ENCODE measurements at places on chromosomes 13 and 19.

DNA sequence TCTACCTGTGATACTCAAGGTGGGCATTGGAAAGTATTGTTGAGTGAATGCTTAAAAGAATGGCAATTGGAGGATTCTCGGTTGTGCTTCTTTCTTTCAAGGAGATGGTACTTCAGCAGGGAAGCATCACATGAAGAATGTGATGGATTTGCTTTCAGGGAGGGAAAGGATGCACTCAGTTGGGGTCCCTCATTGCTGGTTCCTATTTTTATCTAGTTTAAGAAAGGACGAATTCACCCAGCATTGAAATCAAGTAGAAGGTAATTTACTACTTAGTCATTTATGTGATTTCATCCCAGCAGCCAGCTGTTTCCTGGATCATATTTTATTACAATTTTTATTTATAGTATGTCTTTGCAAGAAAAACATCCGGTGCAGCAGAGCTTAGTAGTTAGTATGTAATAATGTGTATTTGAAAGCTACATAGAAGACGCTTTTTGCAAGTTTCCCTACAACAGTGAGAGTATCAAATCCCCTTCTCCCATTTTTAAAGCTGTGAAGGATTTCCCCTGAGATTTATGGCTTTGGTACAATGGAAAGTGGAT, 417.9 kb downstream of the GPC5 start:
- DNase-seq = no peak

DNA sequence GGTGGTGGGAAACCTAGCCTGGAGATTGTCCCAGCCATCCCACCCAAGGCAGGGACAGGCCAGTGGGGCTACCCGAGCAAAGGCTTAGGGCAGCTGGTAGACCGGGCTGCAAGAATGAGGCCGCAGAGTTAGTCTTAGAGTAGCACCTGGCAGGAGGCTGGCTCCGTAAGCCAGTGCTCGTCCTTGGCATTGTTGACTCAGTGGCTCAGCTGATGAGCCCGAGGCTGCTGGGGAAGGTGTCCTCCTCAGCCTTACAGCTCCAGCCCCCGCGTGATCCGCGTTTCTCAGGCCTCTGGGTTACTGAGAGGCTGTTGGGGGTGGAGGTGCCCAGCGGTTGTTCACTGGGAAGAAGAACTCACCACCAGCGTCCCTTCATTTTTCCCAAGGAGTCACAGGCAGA, 24.7 kb downstream of the PPP1R37 start:
- no peak for DNase-seq

- no peak for DNase-seq
These were observed 9.8 kb downstream of the PLK5 start for GRCh38 chr19:1533510-1534150.

GRCh38 chr19:52935434-52935833, 12.2 kb upstream of the ZNF888 start:
- peak; percentile 6 for DNase-seq

- DNase-seq = no peak
These were observed 310.4 kb downstream of the IRS2 start for GRCh38 chr13:109476001-109476400.

DNA sequence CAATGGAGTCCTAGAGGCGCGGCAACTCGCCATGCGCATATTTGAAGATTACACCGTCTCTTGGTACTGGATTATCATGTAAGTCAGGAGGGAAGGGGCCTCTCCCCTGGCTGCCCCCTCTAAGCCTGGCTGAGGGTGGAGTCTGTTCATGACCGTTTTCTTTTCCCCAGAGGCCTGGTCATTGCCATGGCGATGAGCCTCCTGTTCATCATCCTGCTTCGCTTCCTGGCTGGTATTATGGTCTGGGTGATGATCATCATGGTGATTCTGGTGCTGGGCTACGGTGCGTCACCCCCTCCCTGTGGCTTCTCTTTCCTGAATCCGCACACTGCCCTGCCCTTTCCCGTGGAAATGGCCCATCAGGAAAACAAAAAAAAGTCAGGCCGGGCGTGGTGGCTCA, 6.5 kb downstream of the SLC44A2 start:
- DNase-seq = no peak

DNA sequence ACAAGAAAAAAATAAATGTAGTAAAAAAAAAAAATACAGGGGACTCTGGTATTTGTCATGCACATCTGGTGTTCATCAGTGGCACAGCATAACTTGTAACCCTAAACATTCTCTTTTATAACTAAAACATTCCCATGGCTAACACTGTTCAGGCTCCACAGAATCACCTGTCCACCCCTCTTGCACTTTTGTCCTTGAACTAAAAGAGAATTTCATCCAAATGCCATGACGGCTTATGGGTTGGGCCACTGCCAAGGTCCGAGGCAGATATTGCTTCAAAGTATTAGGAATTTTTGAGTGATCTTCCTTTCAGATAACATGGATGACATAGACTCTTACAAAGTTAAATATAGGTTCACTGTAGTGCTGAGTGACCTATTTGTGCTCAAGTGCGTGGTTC, 25.7 kb upstream of the SERP2 start:
- DNase-seq = no peak

DNA sequence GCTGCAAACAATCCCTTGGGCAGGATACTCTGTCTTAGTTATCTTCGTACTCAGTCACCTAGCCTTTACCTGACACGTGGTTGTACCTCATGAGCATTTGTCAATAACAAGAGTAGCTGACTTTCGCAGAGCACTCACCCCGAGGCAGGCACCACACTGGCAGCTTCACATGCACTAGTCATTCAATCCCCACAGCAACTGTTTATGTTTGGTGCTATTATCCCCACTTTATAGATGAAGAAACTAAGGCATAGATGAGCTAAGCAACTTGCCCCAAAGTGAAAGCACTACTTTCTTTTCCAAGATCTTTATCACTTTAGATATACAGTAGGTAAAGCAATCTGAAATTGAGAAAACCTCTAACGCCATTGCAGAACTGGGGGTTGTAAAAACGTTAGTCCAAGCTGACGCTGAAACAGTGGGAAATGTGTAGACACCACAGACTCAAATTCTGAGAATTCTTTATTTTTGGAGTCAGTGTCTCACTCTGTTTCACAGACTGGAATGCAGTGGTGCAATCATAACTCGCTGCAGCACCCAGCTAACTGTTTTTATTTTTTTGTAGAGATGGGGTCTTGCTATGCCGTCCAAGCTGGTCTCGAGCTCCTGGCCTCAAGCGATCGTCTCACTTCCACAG, 446.0 kb downstream of the FOXO1 start:
- no peak for DNase-seq

DNA sequence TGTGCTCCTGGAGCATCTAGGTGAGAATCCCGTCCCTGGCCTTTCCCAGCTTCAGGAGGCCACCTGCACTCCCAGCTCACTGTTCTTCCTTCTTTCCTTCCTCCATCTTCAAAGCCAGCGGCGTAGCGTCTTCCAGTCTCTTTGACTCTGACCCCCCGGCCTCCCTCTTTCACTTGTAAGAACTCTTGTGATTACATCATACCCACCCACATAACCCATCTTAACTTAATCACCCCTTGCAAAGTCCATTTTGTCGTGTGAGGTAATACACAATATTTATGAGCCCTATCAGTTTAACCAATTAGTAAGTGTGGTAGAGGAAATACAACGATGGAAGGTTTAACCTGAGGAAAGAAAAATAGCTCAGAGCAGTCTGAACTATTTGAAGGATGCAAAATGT, 4.6 kb upstream of the CDC16 start:
- no peak for DNase-seq

- DNase-seq = no peak
These were observed 3.2 kb downstream of the GPR108 start for GRCh38 chr19:6734096-6734696.

- DNase-seq = no peak
These were observed 19.1 kb upstream of the ZNF835 start for GRCh38 chr19:56690670-56691069.

- peak; percentile 86 for DNase-seq
These were observed at the start of gene TMEM145 for GRCh38 chr19:42313096-42313839. Gene TMEM145 (plus strand): TSS chr19:42313309. CDS start chr19:42313377, 68 bp downstream.

DNA sequence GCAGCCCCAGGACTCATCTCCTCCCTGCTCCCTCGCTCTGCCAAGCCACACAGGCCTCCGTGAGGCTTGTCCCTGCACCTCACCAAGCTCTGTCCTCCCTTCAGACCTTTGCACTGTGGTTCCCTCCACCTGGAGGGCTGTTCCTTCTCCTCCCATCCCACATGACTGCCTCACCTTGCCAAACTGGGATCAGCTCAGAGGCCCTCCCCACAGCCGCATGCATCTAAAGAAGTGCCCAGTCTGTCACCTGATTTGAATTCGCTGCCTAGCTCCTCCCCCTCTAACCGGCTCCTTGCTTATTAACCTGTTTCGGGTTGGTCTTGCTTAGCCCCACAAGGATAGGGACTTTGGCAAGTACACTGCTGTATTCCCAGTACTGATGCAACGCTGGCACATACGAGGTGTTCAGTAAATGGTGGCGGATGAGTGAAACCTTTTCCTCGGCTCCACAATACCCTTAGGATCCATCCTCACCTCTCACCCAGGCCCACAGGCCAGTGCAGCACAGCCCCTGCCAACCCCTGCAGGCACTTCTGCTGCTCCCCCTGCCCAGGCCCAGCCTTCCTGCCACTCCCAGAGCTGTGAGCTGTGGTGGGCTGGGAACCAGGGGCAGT, 4.4 kb downstream of the AKT2 start:
- no peak for DNase-seq

DNA sequence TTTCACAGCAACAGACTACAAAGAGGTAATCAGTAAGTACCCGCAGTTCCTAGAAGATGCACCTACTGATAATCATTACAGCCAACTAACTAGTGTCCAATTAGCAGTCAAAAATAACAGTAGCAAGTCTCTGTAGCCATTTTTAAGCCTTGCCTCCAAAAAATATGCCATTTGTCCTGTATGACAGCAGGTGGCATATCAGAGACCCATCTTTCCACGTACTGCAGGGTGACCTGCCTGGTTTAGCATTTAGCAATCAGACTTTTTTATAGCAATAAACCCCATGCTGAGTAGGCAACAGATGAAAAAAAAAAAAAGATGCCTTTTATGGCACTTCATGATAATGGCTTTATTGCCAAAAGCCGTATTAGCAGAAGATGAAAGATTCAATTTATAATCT, 155.3 kb upstream of the LSM14A start:
- DNase-seq = no peak

Measured in urothelium cell line (cell line).